AG20443 (cell line): ENCODE measurements at places on chromosomes 2 and 18.

DNA sequence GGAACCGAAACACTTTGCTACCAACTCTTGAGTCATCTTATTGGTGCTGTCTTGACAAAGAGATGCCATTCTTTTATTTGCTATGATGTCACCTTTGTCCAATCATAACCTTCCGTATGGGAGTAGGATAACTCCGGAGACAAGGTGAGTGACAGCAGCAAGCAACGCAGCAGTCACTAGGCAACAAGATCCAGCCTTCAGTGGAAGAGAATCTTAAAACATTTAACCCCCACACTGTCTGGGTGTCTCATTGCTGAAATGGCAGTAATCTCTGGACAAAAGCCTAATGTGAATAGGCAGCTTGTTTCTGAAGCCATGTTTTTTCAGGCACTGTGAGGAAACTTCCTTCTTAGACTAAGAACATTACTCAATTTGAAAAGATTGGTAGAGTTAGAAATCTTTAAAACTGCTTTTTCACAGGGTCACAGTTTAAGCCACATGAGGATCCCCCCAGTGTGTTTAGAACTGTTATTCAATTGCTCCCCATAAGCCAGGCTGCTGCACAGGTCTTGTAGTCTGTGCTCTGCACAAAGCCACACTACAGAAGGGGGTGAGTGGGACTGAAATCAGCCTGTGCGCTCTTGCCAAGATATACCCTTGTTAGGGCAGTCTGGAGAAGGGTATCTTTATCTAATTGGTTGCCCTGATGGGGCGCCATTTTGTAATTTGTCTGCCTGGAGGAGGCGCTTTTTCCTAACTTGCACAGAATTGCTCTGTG is 131.5 kb upstream of the STON1 start:
- no peak for DNase-seq

- peak; percentile 29 for DNase-seq
Observed at GRCh38 chr2:215535741-215536140, 99.9 kb upstream of the FN1 start.

DNA sequence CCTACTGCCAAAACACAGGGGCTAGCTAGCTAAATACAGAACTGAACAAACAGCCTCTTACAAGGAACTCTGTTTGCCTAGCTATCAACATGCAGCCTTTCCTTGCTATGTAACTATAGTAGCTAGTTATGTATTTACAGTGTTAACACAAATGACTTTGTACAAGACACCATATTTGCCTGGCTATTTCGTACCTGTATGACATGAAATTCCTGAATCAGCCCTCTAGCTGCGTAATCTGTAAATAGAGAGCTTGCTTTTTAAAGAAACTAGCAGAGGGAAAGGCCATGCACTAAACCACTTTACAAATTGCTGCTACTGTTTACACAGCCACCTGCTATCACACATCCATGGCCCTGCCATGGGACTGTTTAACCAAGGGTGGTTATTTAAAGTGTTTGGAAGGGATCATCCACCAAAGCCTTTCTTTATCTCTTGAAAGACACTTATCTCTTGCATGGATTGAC is 248.7 kb downstream of the TFCP2L1 start:
- no peak for DNase-seq

DNA sequence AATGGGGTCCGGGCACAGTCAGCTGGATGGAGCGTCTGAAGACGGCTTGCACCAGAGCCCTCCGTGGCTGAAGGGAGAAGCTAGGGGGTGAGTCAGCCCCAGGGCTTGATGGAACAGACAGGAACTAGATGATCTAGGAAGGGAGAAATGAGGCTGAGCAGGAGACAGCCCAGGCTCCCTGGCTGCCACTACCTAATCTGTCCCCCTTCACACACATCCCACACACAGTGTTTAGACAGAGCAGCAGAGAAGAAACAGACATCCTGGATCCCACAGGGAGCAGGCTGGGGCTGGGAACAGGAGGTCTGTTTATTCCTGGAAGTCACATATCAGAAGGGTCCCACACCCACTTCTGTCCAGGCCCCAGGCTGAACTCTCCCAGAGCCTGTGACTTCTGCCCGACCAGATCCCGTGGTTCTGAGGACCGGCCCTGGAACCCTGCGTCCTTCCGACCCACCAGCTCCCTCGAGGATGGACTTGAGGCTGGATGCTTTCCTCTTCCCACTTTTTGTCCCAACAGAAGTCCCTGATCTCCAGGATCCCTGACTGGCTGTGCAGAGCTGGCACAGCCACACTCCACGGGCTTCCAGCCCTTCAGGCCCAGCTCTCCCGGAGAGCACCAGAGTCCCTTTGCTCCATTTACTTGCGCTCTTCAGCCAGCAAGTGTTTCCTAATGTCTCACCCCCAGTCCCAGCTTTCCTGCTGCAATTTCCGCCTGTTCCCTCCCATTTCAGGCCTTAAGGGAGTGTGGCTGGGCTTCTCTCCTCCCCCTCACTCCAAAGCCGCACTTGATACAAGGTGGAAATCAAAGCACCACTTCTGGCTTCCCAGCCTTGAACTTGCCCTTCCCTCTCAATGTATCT is 1.5 kb upstream of the GPBAR1 start:
- peak; percentile 82 for DNase-seq

- no peak for DNase-seq
Observed at GRCh38 chr2:29039718-29040480, 34.4 kb downstream of the PCARE start.

DNA sequence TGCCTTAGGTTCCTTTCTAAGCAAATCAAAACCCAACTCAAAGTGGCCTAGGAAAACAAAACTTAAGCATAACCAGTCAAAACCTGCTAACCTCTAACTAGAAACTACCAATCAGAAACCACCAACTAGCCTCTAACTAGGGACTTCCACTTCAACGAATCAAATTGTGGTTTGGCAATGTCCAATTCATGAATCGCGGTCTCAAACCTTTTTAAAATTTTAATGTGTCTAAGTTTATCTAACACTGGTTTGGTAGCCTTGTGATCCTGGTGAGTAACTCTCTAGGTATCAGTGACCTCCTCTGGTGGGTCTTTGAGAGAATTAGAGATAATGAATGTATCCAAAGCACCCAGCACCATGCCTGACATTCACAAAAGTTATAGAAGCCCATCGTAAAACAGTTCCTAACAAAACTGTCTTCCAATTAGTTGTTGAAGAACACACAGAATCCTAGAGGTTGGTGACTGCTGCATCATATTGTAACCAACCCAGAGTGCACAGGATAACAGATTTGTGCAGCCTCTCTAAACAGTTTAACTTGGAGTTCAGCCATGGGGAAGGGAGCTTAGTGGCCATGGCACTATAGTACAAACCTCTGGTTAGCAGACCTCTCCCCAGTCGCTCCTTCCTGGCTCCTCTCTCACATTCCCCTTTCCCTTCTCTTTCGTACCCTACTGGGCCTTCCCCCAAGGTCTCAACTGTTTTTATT is 45.2 kb upstream of the B3GNT2 start:
- DNase-seq, result no peak

- DNase-seq, result no peak
Observed at GRCh38 chr2:237727363-237727762, 71.2 kb upstream of the RBM44 start.

- no peak for DNase-seq
Observed at GRCh38 chr2:188395903-188396689, 104.4 kb downstream of the GULP1 start.

GRCh38 chr2:98032086-98032485 is 36.3 kb upstream of the TMEM131 start:
- DNase-seq, result no peak

- DNase-seq, result no peak
Observed at GRCh38 chr2:96526101-96526591, 10.4 kb upstream of the ARID5A start.

- DNase-seq, result no peak
Observed at GRCh38 chr2:10521356-10522169, 73.4 kb upstream of the ODC1 start.

GRCh38 chr2:112829101-112829960 is 7.2 kb downstream of the IL1B start:
- DNase-seq, result no peak
